T-cell (primary cell): ENCODE measurements at places on chromosomes 2 and 18.

DNA sequence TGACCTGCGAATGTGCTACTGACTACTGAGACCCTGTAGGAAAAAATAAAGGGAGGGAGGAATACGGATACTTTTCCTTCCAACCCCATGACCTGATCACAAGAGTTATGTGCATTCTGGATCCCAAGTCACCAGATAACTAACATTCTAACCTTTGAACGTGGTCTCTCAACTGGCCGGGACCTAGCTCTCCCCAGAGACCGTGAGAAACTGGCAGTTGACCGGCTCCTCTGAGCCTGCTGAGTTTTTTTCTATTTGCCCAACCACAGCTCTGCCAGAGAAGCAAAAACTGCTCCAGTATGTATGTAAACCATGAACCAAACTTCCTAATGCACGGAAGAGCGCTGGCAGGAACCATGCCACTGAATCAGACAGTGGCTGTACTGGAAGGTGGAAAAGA lies 47.5 kb upstream of the PTMA start:
- no peak for DNase-seq

DNA sequence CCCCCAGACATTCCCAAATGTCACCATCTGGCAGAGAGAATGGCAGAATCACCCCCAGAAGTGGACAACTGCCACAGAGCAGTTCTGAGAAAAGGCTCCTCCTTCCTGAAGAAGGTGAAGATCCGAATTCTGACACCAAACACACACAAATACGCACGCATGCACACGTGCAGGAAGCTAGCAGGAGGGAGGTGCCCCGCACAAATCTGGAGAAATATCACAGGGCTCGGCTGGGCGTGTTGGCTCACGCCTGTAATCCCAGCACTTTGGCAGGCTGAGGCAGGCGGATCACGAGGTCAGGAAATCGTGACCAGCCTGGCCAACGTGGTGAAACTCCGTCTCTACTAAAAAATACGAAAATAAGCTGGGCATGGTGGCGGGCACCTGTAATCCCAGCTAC lies 38.5 kb upstream of the ATG16L1 start:
- no peak for DNase-seq

GRCh38 chr18:47263430-47264307 lies 12.2 kb upstream of the SKOR2 start:
- no peak for DNase-seq

DNA sequence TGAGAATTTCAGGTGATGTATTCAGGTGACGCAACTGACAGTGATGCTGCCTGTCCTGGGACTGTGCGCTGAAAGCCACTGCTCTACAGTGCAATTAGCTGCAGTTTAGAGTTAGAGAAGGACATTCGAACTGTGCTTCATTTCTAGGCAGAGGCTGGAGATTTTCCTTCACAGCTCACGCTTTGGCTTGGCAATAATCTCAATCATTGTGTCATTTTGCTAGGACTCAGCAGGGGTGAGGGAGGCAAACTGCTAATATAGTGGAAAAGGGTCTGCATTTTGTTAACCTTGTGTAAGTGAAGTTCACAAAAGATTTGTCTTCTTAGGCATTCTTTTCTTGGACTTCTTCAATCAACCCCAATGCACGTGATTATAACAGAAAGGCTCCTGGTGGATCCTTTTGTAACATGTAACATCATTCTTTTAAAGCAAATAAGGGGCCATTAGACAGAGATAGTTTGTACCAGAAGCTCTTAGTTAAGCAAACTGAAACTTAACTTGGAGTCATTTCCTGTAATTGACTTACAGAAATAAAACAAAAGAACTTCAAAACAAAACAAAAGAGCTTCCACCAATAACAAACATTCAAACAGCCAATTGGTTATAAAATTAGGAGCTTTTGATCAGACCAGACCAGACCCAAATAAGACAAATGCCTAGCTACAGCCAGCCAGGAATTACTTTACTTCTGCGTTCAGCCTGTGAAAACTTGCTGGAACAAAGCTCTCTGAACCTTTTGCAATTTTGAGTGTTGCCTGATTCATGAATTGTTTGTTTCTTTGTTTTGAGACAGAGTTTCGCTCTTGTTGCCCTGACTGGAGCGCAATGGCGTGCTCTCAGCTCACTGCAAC lies 1376.3 kb upstream of the CELF4 start:
- DNase-seq, result no peak

GRCh38 chr2:220259662-220260061 lies 632.2 kb downstream of the SLC4A3 start:
- no peak for DNase-seq

DNA sequence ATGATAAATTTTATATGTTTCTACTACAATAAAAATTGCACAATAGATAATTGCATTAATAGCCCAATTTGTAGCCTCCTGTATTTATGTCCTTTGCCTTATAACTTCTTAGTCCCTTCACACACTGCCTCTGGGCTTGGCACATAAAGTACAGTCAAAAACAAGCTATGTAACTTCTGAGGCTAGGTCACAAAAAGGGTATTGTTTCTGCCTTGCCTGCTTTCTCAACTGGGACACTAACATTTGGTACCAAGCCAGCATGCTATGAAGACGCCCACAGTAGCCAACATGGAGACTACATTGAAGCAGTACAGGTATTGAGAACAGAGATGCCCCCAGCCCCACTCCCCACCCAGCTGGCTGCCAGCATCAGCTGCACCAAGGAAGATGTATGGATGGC lies 5.4 kb upstream of the SLC3A1 start:
- no peak for DNase-seq

DNA sequence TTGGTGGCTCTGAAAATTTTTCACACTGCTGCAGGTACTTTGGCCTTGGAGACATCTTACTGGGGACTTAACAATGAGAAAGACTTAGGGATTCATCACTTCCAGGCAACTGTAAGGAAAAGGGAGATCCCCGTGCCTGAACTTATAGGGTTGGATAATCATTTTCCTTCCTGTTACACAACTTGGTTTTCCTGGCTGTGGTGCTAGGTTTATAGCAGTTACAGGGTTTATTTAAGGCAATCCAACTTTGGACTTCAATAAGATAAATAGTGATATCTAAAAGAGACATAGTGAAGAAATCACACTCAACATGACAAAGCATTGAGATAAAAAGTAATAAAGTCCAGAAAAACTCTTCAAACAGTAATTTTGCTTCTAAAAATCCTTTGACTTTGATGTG lies 70.2 kb upstream of the RAPH1 start:
- DNase-seq, result no peak
